CD4-positive, alpha-beta T cell treated with Interleukin-10 for 1 hour (primary cell): ENCODE measurements at places on chromosomes 12 and 14.

- DNase-seq = no peak
These were observed 256.9 kb downstream of the CACNA1C start for GRCh38 chr12:2309647-2310046.

DNA sequence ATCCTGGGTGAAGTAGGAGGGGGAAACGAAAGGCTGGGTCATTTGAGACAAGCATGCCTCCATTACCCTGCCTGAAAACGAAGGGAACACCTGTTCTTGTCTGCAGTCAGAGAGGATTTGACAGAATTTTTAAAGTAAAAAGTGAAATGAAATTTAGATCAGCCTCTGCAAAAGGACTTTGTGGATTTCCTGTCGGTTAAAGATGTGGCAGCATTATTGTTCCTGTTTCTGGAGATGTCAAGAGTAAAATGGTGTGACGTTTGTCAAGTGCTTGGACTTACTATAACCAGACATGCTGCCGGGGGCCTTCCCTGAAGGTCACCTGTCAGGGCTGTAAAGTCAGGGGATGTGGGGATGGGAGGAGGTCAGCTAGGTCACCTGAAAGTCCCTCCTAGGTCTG is 32.0 kb downstream of the NRXN3 start:
- DNase-seq = no peak

- no peak for DNase-seq
These were observed 239.8 kb downstream of the CACNA1C start for GRCh38 chr12:2292560-2292959.

GRCh38 chr12:71455028-71455737 is 15.6 kb downstream of the LGR5 start:
- no peak for DNase-seq

- DNase-seq = peak; percentile 2
These were observed at the start of gene CD163 for GRCh38 chr12:7503686-7504415. Gene CD163 (minus strand): TSS chr12:7503777. CDS start chr12:7503690, 87 bp downstream.

GRCh38 chr12:14850929-14851663 is 7.8 kb upstream of the ART4 start:
- no peak for DNase-seq

DNA sequence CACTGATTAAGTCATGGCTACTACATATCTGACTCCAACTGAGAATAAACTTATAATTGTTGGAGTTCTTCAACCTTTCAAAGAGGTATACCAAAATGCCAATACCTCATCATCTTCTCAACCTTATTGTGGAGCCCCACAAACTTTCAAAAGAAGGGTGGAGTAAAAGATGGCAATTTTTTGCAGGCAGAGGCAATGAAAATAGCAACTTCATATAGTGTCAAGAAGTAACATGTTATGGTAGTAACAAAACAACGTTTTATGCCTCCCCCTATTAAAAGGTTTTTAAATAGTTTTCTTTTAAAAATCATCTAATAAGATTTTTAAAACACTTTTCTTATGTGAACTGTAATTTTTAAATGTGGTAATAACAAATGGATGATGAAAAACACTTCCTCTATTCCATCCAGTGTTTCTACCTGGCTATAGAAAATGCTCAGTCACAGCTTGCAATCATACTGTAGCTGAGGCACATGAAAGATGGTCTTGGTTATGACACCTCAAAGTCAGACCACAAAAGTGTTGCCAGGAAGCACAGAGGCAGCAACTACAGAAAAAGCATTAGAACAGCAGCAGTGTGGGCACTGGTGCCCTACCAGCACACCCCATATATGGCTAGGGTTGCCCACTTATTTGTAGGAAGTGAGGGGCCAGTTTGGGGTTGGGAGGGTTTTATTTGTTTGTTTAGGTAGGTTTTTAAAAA is 7.0 kb downstream of the PPP1R12A start:
- peak; percentile 76 for DNase-seq

GRCh38 chr12:77645966-77646598 is 184.6 kb upstream of the NAV3 start:
- DNase-seq = no peak

DNA sequence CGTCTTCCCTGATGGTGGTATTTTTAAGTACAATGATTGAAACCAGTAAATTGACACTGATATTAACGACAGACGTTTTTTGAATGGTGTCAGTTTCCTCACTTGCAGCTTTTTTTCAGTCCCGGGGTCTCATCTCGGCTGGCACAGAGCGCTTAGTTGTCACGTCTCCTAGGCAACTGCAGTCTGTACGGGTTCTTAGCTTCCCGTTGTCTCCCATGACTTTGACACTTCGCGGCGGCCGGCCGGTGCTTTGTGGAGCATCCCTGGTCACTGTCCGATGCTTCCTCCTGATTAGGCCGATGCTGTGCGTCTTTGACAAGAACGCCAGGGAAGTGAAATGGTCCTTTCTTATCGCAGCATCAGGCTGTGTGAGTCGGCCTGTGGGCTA is 67.4 kb downstream of the ADGRD1 start:
- no peak for DNase-seq

- no peak for DNase-seq
These were observed 36.8 kb downstream of the CCDC88C start for GRCh38 chr14:91380610-91381371.

DNA sequence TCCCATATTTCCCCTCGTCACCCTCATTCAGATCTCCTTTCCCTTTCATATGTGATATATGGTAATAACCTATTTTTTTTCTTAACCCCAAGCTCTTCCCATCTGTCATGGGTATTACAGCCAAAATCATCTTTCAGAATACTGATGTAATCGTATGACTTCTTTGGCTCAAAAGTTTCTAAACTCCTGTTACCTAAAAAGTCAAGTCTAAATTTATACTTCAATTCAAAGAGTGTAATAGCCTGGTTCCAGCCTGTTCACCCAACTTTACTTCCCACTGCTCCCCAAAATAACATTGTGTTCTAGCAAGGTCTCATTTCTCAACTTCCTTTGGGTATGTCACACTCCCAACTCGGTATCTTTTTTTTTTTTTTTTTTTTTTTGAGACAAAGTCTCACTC is 48.5 kb downstream of the TBK1 start:
- no peak for DNase-seq

DNA sequence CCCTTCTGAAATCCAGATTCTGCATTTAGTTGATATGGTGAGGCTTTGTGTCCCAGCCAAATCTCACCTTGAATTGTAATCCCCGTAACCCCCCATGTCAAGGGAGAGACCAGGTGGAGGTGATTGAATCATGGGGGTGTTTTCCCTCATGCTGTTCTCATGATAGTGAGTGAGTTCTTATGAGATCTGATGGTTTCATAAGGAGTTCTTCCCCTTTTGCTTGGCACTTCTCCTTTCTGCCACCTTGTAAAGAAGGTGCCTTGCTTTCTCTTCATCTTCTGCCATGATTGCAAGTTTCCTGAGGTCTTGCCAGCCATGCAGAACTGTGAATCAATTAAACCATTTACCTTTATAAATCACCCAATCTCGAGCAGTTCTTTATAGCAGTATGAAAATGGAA is 23.1 kb upstream of the C12orf42 start:
- no peak for DNase-seq

- DNase-seq = no peak
These were observed at the start of gene LTB4R2 for GRCh38 chr14:24309538-24310264. Gene LTB4R2 (plus strand): TSS chr14:24310140. CDS start chr14:24310665, 525 bp downstream.

- peak; percentile 30 for DNase-seq
These were observed 85.3 kb downstream of the SLC25A47 start for GRCh38 chr14:100408350-100409002.

DNA sequence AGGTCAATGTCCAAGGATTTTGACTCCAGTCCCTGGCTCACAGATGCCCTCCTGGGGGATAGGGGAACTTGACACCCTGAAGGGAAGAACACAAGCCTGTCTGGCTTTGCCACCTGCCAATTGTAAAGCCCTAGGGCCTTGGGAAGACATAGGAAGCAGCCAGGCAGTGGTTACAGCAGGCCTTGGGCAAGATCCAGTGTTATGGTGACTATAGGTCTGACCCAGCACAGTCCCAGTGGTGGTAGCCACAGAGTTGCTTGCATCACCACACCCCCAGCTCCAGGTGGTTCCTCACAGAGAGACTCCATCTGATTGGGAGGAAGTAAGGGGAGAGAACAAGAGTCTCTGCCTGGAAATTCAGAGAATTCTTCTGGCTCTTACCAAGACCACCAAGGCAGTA is 24.2 kb downstream of the OR6C68 start:
- no peak for DNase-seq

DNA sequence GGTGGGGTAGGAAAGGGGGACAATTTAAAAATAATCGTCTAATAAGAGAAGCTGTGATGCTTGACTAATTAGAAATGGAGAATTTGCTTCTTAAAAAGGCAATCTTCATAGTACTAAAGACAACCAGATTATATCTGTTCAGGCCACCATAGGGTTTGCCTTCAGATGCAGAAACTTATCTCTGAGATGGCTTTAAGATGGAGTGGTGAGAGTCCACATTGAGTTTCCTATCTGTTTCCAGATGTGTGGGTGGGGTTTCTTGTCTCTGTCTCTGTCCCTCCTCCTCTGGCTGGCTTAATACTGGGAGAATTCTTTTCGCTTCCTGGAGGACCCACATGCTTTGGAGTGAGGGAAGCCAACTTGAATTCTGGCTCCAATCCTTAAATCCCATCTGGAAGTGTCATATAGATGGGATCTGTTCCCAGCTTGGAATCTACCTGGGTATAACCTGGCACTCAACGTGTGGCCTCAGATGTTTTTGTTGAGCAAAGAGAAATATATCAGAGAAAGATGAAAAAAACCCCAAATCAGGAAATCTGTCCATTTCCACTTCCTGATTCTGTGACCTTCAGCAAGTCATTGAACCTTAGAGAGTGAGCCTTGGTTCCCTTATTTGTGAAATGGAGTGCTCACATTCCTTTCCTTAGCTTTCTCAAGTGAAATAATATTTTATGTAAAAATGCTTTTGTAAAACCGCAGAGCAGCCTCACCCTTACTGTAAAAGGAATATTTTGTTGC is 66.4 kb downstream of the CHST11 start:
- DNase-seq = no peak

- no peak for DNase-seq
These were observed 12.4 kb downstream of the PAPLN start for GRCh38 chr14:73249564-73250316.

DNA sequence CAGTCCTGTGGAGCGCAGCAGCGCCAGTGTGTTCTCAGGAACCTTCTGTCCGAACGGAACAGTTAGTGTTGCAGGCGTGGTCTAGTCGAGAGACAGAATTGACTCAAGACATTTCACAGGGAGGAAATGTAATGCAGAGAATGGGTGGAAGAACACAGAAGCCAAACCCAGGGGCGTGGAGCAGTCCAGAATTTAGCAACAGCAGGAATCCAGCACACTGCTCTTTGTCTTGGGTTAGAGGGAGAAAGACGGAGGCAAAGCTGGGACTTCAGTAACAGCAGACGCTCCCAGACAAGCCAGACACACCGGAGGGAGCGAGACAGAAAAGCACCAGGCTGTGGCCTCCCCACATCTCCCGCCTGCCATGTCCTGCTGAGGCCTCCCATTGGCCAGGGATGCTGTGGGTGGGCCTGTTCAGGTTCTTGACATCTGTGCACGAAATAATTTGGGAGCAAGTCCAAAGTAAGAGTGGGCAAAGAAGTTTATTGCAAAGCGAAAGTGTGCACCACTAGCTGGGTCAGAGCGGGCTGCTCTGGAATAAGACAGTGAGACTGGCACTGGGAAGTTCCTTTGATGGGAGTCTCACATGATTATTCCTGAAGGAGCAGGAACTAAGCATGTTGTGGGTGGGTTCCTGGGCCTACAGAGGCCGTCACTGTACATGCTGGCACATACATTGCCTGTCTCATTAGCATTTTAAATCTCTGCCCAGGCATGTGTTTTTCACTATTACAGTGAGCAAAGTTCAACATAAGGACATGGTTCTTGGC is 339.3 kb upstream of the SFSWAP start:
- no peak for DNase-seq

- no peak for DNase-seq
These were observed 660 bp upstream of the MCRS1 start for GRCh38 chr12:49568442-49569162.

- peak; percentile 51 for DNase-seq
These were observed 1.4 kb downstream of the ETNK1 start for GRCh38 chr12:22626406-22626805.

GRCh38 chr12:130828895-130829294 is 10.2 kb downstream of the STX2 start:
- DNase-seq = no peak

GRCh38 chr14:73368616-73369015 is 89.7 kb downstream of the NUMB start:
- DNase-seq = no peak

- DNase-seq = no peak
These were observed 11.3 kb upstream of the NUDT4 start for GRCh38 chr12:93366422-93366821.

GRCh38 chr12:53530061-53530460 is 22.8 kb upstream of the NPFF start:
- DNase-seq = no peak

GRCh38 chr14:65259000-65259399 is 153.5 kb upstream of the FUT8 start:
- DNase-seq = no peak

DNA sequence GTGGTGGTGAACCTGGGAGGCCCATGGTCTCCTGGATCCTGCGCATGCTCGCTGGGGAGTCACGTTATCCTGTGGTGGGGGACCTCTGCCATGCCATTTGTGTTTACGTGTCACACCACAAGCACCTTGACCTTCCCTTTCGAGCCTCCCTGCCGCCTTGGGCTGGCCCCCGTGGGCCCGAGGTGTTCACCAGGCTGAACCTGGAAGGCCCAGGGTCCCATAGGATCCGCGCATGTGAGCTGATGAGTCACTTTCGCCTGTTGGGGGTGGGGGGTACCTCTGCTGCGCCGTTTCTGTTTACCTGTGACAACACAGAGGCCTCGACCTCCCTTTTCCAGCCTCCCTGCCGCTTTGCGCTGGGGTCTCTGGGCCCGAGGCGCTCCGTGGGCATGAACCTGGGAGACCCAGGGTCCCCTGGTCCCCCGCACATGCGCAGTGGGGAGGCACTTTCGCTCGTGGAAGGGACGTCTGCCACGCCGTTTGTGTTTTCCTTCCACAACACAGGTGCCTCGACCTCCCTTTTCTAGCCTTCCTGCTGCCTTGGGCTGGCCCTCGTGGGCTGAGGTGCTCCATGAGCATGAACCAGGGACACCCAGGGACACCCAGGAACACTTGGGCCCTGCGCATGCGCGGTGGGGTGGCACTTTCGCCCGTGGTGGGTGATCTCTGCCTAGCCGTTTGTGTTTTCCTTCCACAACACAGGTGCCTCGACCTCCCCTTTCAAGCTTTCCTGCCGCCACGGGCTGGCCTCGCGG is 334.1 kb downstream of the ALG10 start:
- DNase-seq = no peak

DNA sequence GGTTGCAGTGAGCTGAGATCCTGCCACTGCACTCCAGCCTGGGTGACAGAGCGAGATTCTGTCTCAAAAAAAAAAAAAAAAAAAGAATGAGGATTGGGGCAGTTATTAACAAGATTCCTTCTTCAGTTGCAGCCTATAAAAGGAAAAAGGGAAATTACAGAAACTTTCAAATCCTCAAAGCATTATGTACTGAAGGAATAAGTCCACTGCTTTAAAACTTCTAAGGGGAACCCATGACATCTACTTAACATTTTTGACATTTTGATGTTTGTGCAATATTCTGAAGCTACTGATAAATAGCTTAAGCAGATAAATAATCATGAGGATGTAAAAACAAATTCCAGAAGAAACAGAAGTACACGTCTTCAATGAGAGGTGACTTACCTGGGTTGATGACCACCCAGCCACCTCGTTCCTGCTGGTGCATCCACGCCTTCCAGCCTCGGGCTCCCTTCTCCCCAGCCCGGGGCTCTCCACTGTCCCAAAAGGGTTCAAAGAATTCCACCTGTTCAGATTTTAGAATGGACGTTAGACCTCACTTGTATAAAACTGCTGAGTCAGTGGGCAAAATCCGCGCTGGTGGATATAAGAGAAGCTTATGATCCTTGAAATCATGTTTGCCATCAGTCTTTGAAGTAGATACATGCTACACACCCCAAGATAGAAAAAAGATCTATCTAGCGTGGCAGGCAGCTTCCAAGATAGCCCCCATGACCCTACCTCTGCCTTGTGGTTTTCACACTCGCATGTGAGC is 33.7 kb downstream of the NRDE2 start:
- DNase-seq = no peak
